Stimulated activated CD8-positive, alpha-beta memory T cell treated with anti-CD3 and anti-CD28 coated beads, Interleukin-4, amount 100 ng/mL, for 1 hour (primary cell): ENCODE measurements at places on chromosomes 16 and 17.

DNA sequence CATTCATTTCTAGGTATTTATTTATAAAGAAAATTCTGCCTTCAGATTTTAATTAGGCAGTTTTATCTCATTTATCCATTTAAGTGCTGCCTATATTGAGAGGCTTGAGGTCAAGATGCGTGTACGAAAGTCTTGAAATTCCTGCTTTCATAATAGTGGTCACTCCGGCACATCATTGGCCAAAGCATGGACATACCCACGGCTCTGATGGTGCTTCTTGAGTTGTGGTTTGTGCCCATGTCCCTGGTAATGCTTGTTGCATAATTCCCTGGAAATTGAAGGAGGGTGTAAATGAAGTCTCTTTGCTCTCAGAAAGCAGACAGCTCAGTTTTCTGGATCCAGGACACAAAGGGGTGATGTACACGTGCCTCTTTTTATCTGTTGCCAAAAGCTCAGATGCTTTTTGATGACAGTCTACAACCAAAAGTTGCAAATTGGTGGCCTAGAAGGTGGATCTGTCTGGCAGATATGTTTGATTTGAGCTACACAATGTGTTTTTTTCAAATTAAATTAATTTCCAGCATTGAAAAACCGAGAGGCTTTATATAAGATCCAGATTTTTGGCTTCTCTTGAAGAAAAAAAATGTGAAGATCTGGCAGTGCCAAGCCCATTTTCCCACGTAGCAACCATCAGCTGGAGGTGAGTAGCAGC lies 94.4 kb downstream of the SHISA9 start:
- no peak for DNase-seq

DNA sequence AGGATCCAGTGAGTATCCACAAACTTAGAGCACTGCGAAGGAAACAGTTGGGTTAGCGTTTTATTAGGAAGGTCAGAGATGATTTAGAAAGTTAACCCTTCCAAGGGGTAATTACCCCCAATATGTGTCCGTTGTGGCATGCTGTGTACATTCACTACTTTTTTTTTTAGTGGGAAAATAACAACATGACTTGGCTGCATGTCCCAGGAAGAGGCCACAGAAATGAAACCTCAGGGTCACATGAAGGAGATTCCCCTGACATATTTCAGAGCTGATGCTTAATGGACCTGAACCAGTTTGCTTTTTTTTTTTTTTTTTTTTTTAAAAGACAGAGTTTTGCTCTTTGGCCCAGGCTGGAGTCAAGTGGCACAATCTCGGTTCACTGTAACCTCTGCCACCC lies 167.5 kb downstream of the PRKCA start:
- DNase-seq: no peak

- no peak for DNase-seq
Observed at GRCh38 chr17:861364-861763, 79.2 kb downstream of the MRM3 start.

GRCh38 chr17:81432941-81433340 lies 37.7 kb downstream of the BAHCC1 start:
- DNase-seq: no peak
